ENCODE measurements at places on chromosomes 3 and 15. TPM values are rescaled to one million over a fixed set of nuclear protein-coding genes. Genes with fewer than 3 reads are reported as not detected.

The GTPBP8 gene
- 29.4 TPM for total RNA-seq

The FSTL1 gene
- total RNA-seq: 0.09 TPM

The DUOX2 gene
- total RNA-seq: not detected

The RASGRF1 gene
- total RNA-seq: not detected

The DNAJC13 gene
- total RNA-seq: 41.7 TPM

The MFN1 gene
- 36.8 TPM for total RNA-seq

The LRRN1 gene
- 0.80 TPM for total RNA-seq

The STRIT1 gene
- total RNA-seq: not detected

The MCF2L2 gene
- 3.5 TPM for total RNA-seq

The MYNN gene
- 18.3 TPM for total RNA-seq

The CNTN6 gene
- not detected for total RNA-seq

The SLC15A2 gene
- total RNA-seq: 0.91 TPM

The PTH1R gene
- total RNA-seq: not detected

The ZCWPW2 gene
- 0.20 TPM for total RNA-seq

The CHRM5 gene
- not detected for total RNA-seq

The DAZL gene
- 0.18 TPM for total RNA-seq

The HTR3E gene
- not detected for total RNA-seq

The RAB6B gene
- 0.24 TPM for total RNA-seq

The CDHR4 gene
- total RNA-seq: not detected

The CLSTN2 gene
- not detected for total RNA-seq

The MST1R gene
- total RNA-seq: 0.83 TPM

The WDR76 gene
- 75.6 TPM for total RNA-seq

The SAMD7 gene
- not detected for total RNA-seq
